Esophagus mucosa (tissue), 1 donor: ENCODE measurements at places on chromosomes 6 and 20. TPM values are rescaled to one million over a fixed set of nuclear protein-coding genes. Genes with fewer than 3 reads are reported as not detected.

TBXT gene
- total RNA-seq = not detected

GHRH gene
- not detected for total RNA-seq

EZR gene
- total RNA-seq = 368 TPM

ADGRF1 gene
- 32.8 TPM for total RNA-seq

ADA gene
- total RNA-seq = 21.8 TPM

TBP gene
- total RNA-seq = 8.0 TPM

SRSF12 gene
- total RNA-seq = 0.44 TPM

VNN1 gene
- total RNA-seq = 0.12 TPM

C6orf163 gene
- total RNA-seq = 1.1 TPM

MYCT1 gene
- 1.6 TPM for total RNA-seq

SMPDL3A gene
- 11.8 TPM for total RNA-seq

TNFRSF6B gene
- total RNA-seq = 4.5 TPM
